ENCODE measurements at places on chromosomes 2 and 18.
A peak's percentile ranks its signal among the peaks of the same experiment; 100 is the strongest.

GRCh38 chr2:240155745-240156390 lies 15.4 kb upstream of the OTOS start:
- DNase-seq: no peak

DNA sequence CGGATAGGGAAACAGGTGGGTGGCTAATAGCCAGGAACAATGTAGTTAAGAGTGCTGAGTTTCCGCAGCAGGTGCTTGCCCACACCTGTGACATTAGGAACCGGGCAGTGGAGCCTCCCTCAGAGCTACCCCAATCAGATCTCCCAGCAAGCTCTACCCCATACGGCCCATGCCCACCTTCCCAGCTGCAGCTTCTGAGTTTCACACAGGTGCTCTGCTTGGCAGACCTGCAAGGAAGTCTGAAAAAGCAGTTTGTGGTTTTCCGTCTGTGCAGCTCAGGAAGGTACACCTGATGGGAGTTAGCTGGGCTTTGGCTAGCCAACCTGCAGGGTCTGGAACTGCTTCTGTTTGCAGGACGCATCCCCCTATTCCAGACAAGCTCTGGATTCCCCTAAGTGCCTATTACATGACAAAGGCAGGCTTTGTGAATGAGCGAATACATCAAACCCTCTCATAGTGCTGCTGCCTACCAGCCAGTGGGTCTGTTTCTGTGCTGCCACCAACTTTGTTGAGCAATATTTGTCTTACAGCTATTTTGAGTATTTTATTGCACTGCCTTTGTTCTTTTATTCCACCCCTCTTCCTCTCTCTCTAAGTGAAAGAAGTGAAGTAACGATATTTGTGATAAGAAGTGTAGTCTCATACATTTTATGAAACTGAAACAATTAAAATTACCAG lies 24.7 kb upstream of the CEP68 start:
- DNase-seq: no peak

DNA sequence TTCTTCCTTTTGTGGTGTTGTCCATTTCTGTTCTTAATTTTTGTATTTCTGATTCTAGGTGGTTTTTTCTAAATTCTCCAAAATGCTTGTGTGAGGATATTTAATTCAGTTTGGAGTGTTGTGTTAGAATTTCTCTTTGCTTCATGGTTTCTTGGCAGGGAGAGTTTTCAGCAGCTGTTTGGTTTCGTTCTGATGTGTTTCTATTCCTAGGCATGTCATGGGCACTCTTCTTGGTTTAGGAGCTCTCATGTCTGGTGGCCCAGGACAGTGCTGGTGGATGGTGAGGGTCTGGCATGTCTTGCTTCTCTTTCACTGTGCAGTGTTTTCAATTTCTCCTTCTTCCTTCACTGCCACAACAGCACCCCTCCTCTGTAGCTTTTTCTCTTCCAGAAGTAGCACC lies 52.9 kb downstream of the OSBPL6 start:
- DNase-seq: no peak

DNA sequence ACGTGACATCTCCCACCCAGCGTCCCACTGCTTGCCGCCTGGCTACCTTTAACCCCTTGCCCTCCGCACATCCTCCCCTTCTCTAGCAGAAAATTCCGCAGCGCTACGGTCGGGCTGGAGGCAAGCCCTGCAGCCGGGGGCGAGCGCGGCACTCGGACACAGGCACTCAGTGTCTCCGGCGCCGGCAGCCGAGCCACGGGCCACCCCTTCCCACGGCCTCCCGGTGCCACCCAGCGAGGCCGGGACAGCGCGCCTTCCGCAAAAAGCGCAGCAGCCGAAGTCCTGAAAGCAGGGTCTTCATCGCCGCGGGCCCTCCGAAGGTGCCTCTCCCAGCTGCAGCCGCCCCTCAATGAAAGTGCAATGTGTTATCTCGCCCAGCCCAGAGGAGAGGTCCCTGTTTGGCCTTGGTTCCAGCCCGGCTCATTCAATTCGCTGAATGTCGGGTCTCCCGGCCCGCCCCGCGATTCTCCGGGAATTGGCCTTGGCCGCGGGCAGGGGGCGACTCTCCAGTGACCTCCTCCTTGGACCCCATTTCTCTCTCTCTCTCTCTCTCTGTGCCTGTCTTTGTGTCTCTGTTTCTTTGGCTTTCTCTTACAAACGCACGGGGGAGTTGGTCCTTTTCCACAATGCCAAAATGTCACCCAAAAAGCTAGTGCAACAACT lies 1.1 kb downstream of the DLGAP1 start:
- DNase-seq: peak; percentile 3

GRCh38 chr18:68817584-68817983 lies 19.7 kb downstream of the CCDC102B start:
- DNase-seq: no peak

GRCh38 chr2:169158874-169159273 lies 89.5 kb downstream of the DHRS9 start:
- no peak for DNase-seq

All from stimulated activated CD4-positive, alpha-beta T cell treated with anti-CD3 and anti-CD28 coated beads, Interleukin-15, amount 100 ng/mL, for 24 hours (primary cell).